HTR-8/SVneo (cell line): ENCODE measurements at places on chromosomes 11 and 22.

DNA sequence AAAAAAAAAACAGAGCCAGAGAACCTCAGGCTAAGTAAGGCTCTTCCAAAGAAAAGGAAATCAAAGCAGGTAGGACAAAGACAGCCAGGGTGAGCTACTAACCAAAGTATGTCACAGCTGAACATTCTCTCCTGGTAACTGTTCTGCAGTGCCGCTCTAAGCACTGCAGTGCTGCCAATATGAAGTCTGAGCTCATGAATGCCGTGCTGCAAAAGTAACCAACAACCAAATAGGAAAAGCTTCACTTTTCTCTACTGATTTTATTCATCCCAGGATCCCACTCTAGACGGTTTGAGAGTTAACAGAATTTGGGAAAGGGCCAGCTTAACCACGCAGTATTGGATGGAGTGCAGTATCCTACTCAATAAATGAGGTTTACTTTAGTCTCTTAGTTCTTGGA, 3.5 kb downstream of the SIK3 start:
- no peak for DNase-seq

DNA sequence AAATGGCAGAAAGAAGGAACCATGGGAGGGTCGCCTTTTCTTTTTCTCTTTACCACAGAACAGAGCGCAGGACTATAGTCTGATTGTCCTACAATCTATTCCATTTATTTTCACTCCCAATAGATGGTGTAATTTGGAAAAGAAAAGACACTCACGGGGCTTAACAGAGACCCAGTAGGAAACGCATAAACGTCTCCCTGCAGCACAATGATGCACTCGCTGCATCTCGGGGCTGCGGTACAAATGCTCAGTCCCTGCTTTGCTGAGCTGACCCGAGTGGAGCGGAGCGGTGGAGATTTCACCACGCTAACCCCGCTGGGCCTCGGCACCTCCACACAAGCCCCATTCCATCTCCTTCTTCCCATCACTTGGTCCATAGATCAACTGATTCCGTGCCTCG, 1.5 kb downstream of the FEZ1 start:
- DNase-seq: no peak

GRCh38 chr22:19018256-19018655, 82.2 kb upstream of the PRODH start:
- DNase-seq: no peak

- DNase-seq: no peak
These were observed 708 bp downstream of the MAML2 start for GRCh38 chr11:96342014-96342960.

- no peak for DNase-seq
These were observed 17.5 kb upstream of the CD3E start for GRCh38 chr11:118287006-118287405.

DNA sequence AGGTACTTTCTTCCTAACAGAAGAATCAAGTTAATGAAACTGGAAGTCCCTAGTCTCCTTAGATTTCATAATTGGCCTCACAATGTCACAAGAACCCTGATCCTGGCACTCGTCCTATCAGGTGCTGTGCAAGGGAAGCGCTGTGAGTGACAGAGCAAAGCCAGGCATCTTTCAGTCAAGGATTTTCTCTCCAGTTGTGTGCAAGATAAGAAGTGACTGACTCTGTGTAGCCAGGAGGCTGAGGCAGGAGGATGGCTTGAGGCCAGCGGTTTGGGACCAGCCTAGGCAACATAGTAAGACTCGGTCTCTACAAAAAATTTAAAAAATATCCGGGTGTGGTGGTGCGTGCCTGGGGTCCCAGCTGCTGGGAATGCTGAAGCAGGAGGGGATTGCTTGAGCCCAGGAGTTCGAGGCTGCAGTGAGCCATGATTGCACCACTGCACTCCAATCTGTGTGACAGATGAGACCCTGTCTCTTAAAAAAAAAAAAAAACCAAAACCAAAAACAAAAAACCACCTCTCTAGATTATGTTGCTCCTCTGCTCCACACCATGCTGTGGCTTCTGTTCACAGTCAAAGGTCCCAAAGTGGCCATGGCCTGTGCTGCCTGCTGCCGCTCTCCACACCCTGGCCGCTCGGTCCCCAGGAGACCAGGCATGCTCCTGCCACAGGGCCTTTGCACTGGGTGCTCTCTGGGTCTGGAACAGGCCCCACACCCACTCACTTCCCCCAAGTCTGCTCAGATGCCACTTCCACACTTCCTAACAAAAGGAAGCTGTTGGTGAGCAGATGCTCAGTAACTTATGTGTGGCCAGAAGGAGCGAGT, 54.2 kb upstream of the CLDN5 start:
- DNase-seq: no peak

GRCh38 chr11:128422576-128423370, 164.6 kb downstream of the ETS1 start:
- DNase-seq: no peak

DNA sequence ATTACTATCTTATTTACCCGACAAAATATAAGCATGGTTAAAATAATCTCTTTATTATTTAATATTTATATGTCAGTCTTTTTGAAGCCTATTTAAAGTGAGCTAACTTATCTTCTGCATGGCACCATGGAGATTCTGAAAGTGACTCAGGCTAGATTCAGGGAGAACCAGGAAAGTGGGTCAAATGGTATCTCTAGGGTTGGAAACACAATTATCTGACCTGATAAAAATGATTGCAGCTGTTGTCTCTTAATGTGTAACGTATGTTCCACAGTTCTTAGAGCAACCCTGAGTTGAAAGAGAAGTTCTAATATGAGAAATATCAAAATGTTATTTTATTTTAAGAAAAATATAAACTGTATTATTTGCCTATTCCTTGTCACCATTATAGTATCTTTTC, 143.1 kb upstream of the CARD18 start:
- DNase-seq: no peak

- no peak for DNase-seq
These were observed 300.1 kb upstream of the LUZP2 start for GRCh38 chr11:24196733-24197132.

DNA sequence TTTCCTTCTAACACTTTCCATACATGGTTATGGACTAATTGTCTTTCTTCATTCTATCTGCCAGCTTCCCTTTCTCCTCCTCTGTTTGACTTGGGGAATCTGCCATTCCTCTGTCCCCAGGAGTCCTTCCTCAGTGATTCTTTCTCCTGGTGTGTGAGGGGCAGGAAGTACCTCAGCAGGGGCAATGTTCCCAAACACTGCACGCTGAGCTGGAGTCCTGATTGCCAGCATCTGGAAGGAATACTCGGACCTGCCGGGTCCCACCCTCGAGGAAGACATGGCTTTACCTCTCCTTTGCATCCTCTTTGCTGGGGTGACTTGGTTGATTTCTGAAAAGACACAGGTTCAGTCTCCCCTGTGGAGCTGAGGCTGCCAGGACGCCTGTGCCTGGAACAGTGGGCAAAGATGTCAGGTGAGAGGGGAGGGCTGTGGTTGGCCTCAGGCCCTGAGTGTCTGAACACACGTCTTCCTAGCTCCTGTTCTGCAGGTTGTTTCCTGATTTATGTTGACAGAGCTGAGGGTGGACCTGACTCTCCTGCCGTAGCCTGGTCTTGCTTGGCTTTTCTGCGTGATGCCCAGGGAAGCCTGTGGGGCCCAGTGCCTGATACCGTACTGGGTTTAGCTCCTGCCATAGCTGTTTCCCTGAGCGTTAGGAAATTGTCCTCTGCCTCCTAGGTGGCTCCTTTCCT, 4.3 kb downstream of the COX8A start:
- DNase-seq: no peak

DNA sequence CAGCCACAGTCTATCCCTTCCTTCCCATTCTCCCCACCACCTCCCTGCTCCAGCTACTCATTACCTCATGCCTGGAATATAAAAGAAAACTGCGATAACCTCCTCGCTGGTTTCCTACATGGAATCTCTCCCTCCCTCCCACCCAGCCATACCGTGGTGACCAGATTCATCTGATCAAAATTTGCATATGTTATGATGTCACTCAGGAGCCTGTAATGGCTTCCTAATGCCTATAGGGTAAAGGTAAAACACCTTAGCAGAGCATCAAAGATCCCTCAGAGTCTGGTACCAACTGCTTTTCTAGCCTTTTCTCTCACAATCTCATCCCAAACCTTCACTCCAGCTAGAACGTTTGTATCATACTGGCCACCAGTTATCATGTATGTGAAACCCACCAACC, 19.6 kb downstream of the RTN4RL2 start:
- no peak for DNase-seq

DNA sequence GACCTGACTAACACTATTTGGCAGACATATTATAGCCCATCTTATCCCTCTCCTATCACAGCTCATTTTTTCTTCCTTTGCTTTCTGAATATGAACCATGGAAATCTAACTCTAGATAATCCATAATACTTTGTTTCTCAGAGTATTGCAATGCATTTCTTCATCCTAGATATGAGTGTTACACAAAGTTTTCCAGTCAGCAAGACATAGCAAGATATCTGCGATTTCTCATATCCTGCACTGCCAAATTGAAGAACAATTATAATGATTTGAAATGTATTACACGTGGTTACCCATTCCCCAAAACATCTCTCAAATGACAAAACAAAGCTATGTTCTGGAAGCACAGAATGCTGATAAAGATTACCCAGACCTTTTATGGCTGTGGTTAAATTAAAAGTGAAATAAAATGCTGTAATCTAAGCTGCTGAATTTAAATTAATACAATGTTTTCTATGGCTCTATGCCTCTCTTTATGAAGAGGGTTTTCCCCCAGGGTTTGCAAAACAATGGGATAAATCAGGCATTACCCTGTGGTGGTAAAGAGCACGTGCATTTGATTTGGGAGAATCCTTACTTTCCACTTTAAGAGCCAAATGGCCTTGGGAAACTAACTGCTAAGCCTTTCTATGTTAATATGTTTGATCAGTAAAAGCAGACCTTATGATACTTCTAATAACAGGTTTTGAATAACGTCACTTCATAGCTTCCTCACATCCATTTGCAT, 1291.0 kb upstream of the CNTN5 start:
- DNase-seq: no peak

- DNase-seq: no peak
These were observed 45.4 kb downstream of the MYO7A start for GRCh38 chr11:77173494-77173893.

DNA sequence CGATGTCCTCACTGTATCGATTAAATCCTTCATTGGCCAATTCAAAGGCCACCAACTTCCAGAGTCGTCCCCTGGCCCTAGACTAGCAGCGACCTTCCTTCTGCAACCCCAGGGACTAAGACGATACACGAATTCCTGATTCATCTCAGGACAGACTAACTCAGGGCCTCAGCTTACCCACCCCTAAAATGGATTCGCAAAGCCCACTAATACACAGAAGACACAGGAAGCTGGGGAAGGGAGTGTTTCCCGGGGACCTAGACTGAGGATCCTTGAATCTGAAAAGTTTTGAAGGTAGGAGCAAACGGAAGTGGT, 509 bp downstream of the LAMTOR1 start:
- DNase-seq: no peak

GRCh38 chr11:1305501-1306056, 3.9 kb downstream of the TOLLIP start:
- DNase-seq: no peak

- no peak for DNase-seq
These were observed 789.4 kb downstream of the OPCML start for GRCh38 chr11:132742929-132743328.

DNA sequence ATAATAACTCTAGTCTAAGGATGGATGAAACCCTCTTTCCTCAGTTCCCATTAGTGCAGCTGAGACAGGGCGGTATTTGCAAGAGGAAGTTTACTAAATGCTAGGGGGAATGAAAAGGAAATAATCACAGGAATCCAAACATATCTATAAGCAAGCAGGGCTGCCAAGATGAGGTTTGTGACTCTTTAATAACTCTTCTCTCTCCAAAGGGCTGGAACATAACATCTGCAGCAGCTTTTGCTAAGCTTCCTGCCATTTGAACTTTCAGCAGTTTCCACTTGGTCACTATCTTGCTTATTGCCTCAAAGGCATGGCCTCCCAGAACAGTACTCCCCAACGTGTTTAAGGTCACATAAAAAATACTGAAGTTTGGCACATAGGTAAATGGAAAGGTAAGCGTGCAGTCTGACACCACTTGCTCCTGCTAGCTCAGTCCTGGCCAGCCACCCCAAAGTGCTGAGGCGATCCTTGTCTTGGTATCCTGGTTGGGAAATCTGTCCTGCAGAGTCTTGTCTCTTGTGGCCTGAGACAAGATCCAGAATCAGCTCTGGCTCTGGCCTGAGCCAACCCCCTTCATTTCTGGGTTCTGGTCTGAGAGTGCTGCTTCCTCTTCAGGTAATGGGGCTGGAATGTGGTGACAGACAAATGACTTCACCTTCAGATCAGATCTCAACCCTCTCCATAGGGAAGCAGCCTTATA, 81.8 kb downstream of the KCNC1 start:
- DNase-seq: no peak

- no peak for DNase-seq
These were observed 16.2 kb upstream of the BCR start for GRCh38 chr22:23164091-23164490.

DNA sequence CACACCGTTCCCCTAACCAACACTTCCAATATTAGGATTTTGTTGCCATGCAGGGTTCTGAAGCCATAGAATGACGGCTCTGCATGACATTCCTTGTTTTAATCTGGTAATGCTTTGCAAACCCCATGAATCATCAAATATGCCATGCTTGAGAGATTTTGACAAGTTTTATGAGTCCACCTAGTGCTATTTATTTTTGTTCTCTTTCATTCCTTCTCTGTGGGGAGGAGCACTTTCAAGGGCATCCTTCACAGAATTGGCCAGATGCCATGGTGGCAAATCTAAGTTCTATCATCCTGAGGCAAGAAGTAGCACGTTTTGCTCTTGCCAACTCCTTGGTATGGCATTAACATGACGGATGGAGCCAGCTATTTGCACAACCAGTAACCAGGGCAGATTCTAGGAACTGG, 268.4 kb downstream of the FAM76B start:
- no peak for DNase-seq

- no peak for DNase-seq
These were observed 46.8 kb downstream of the BRSK2 start for GRCh38 chr11:1436468-1437039.

DNA sequence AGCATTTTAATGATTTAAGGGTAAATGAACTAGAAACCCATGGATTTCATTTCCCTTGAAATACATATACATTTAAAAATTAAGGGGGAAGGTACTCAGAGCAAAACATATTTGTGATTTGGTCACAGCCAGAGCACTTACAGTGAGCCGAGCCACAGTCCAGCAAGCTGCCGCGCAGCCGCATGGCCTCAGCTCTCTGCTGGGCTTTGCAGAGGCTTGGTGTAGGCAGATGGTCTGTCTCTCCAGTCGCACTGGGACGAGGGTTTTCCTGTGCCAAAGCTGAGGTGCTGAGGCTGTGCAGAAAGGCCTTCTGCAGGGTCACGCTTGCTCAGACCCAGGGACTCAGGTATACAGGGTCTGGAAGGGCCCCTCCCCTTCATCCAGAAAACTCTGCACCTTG, 367.3 kb downstream of the OPCML start:
- no peak for DNase-seq

- no peak for DNase-seq
These were observed 54.4 kb upstream of the OR4B1 start for GRCh38 chr11:48161951-48162884.

GRCh38 chr11:95999711-96000406, 76.0 kb upstream of the MTMR2 start:
- DNase-seq: no peak
